ENCODE measurements at places on chromosomes 2 and 18. TPM values are rescaled to one million over a fixed set of nuclear protein-coding genes. Genes with fewer than 3 reads are reported as not detected.

- DNase-seq: no peak
- H3K36me3 ChIP-seq: peaks cover 14% of the 10 kb centered on the region
- peaks cover 61% of the 10 kb centered on the region for H3K27me3 ChIP-seq
- no peak within 1 kb of the TSS for H3K27ac ChIP-seq
Measured at GRCh38 chr18:904218-905090, at the start of gene ADCYAP1. Gene ADCYAP1 (plus strand): TSS chr18:904871. CDS start chr18:905387, 516 bp downstream.

- no peak for DNase-seq
- H3K27me3 ChIP-seq: peaks cover 5% of the 10 kb centered on the region
- peaks cover 24% of the 10 kb centered on the region for H3K4me1 ChIP-seq
Measured at GRCh38 chr2:231512222-231512621, 18.0 kb downstream of the NMUR1 start.

DNA sequence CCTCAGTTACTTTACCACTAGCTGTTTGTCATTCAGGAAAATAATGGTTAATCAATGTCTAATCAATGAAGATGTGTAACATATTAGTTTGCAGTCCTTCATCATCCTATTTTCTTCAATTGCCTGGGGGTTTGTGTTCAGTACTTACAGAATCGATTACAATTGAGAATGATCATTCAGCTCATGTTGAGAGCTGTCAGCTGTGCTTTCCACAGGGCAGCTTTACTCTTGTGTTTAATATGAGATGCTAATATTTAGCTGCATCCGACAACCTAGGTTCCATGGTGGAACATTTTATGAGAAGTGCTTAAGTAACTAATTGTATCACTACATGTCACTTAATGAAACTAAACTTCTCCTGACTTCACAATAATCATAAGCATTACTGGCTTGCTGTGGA is 191.9 kb downstream of the GRB14 start:
- H3K36me3 ChIP-seq: no peaks in the 10 kb centered on the region
- H3K4me3 ChIP-seq: no peak overlapping the region
- no peak for DNase-seq
- H3K27ac ChIP-seq: no peak overlapping the region
- H3K4me1 ChIP-seq: no peaks in the 10 kb centered on the region
- no peaks in the 10 kb centered on the region for H3K27me3 ChIP-seq

DNA sequence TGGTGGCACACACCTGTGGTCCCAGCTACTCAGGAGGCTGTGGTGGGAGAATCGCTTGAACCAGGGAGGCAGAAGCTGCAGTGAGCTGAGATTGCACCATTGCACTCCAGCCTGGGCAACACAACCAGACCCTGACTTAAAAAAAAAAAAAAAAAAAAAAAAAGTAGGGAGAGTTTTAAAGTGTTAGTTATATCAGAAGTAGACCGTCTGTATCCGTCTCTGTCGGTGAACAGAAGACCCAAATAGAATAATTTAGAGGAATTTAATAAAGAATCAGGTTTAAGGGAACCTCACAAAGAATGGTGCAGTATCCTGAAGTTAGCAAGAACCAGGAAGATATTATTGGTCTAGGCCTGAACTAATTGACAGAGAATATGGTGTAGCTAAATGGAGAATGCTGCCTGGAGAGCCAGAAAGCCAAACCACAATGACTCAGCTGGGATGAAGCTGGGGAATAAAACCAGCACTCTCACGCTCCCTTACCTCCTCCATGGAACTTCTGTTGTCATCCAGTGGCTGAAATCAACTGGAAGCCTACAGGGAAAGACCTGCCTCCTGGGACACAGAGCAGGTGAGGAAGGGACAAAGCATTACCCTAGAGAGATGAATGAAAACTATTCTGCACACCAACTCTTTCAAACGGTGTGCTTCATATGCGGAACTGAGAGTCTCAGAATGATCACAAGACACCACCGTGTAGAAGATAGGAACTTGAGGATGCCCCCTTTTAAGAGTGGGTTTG is 39.1 kb upstream of the PLEKHM3 start:
- no peaks in the 10 kb centered on the region for H3K36me3 ChIP-seq
- DNase-seq: no peak
- no peak overlapping the region for H3K4me3 ChIP-seq
- H3K27ac ChIP-seq: no peak overlapping the region
- H3K4me1 ChIP-seq: no peaks in the 10 kb centered on the region
- peaks cover 9% of the 10 kb centered on the region for H3K27me3 ChIP-seq

- H3K36me3 ChIP-seq: no peaks in the 10 kb centered on the region
- H3K4me1 ChIP-seq: no peaks in the 10 kb centered on the region
- DNase-seq: no peak
- H3K27ac ChIP-seq: no peak overlapping the region
- no peak overlapping the region for H3K4me3 ChIP-seq
Measured at GRCh38 chr2:227183657-227184367, 19.4 kb downstream of the COL4A3 start.

DNA sequence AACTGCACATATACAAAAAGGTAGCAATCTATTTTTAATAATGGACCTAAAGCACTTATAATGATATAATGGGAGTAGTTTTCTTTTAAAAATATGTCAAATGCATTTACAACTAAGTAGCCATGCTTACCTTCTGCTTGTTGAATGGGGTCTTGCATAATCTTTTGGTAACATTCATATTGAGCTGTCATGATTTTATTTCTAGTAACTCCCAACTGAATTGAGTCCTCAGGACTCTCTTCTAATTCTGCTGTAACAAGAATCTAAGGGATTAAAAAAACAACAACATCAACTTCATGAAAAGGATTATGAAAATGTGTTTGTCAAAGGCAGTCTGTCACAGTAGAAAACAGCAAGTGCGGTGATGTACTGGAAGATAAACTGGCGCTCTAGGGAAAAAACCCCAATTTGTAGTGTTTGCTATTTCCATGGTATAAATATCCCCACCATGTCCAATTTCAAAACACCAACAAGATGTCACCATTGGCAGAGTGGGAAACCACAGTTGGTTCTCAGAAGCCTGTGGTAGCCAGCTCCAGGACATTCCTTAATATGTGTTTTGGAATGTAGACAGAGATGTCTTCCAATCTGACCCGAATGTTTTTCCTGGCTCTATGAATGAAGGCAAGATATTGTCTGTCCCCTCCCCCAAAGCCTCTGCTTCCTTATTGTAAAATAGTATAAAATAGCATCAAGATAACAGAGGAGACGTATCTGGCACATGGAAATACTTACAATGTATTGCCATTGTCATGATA is 64.8 kb downstream of the CALCRL start:
- no peak overlapping the region for H3K27ac ChIP-seq
- H3K36me3 ChIP-seq: no peaks in the 10 kb centered on the region
- no peaks in the 10 kb centered on the region for H3K27me3 ChIP-seq
- DNase-seq: no peak
- no peak overlapping the region for H3K4me3 ChIP-seq

DNA sequence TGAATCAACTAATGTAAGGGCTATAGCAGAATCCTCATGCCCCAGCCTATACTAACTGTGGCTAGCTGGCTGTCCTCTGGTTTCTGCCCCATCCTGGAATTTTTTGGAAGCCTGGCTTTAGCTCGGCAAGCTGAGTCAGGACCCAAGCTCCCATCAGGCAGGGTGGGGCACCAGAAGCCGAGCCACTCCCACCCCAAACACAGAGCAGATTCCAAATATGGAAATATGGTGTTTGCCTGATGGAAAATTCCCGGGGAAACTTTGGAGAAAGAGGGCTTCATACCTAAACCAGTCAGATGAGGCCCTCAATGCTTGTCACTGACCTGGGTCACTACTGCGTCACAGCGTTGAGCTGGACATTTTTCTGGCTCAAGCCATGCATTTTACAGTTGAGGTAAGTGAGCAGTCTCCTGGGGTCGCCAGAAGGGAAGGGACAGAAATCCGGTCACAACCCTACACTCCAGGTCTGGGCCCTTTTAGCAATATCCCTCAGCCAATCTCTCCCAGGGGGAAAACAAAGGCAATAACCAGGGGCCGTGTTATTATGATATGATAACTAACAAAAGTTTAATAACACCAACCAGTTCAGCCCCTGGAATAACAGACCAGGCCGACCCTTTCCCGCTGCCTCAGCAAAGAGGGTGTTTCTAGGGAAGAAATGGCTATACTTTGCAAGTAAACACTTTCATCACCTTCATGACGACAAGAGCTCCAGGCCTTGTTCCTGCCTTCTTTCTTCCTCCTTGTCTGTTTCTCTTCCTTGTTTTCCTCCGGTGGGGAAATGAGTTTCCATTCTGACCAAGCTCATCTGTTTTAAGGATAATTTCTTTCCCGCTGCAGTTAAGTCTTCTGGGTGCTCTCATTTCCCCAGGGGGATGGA is 37.7 kb downstream of the PSD4 start:
- no peak overlapping the region for H3K4me3 ChIP-seq
- no peaks in the 10 kb centered on the region for H3K27me3 ChIP-seq
- no peaks in the 10 kb centered on the region for H3K36me3 ChIP-seq
- DNase-seq: no peak
- no peak overlapping the region for H3K27ac ChIP-seq

- H3K27me3 ChIP-seq: no peaks in the 10 kb centered on the region
- DNase-seq: no peak
- H3K27ac ChIP-seq: no peak overlapping the region
- no peak overlapping the region for H3K4me3 ChIP-seq
- no peaks in the 10 kb centered on the region for H3K36me3 ChIP-seq
Measured at GRCh38 chr2:223594831-223595230, 7.3 kb downstream of the SCG2 start.

DNA sequence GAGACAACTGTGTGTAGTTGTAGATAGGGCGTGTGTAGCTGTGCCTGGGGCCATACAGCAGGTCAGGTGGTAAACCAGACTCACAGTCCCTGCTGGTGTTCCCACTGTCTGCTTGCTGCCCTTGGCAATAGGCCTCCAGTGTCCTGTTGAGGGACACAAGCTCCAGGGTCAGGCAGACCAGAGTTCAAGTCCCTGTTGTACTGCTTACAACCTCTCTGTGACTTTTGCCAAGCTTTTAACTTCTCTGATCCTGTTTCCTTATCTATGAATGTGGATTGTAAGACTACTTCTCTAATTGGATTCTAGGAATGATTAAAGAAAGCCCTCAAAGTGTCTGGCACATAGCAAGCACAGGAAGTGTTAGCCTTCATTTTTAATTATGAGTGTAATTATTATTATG is 68.6 kb downstream of the MERTK start:
- no peaks in the 10 kb centered on the region for H3K36me3 ChIP-seq
- peaks cover 18% of the 10 kb centered on the region for H3K27me3 ChIP-seq
- H3K4me1 ChIP-seq: no peaks in the 10 kb centered on the region
- H3K4me3 ChIP-seq: no peak overlapping the region
- DNase-seq: no peak
- no peak overlapping the region for H3K27ac ChIP-seq

GRCh38 chr2:6506859-6507258 is 358.8 kb downstream of the CMPK2 start:
- H3K27ac ChIP-seq: no peak overlapping the region
- no peaks in the 10 kb centered on the region for H3K4me1 ChIP-seq
- no peaks in the 10 kb centered on the region for H3K27me3 ChIP-seq
- no peak overlapping the region for H3K4me3 ChIP-seq
- DNase-seq: no peak
- no peaks in the 10 kb centered on the region for H3K36me3 ChIP-seq

DNA sequence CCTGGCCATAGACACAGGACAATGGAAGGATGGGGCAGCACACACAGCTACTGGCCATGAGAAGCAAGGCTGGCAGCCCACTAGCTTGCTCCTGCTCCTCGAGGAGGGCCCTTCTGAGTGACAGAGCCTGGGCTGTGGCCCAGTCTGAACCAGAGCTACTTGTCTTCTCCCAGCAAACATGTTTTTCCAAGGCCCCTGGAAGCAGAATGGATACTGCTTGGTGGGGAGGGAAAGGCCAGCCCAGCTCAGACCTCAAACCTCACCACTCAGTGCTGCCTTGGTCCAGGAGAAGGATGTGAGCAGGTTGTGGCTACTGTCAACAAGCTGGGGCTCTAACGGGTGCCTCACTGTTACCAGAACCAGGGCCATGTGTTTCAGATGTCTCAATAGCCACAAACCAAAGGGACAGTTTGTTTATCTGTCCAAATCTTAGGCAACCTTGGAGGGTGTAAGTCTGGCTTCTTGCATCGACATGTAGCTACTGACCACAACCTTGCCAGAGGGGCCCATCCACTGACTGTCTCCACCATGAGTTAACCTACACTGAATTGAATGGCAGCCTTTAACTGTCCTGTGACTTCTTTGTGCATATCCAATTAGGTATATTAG is 98.6 kb downstream of the TGFA start:
- peaks cover 16% of the 10 kb centered on the region for H3K4me1 ChIP-seq
- H3K27me3 ChIP-seq: peaks cover 14% of the 10 kb centered on the region
- no peak overlapping the region for H3K4me3 ChIP-seq
- no peak overlapping the region for H3K27ac ChIP-seq

- DNase-seq: no peak
- H3K4me3 ChIP-seq: no peak overlapping the region
- H3K4me1 ChIP-seq: no peaks in the 10 kb centered on the region
- H3K27me3 ChIP-seq: peaks cover 10% of the 10 kb centered on the region
- no peaks in the 10 kb centered on the region for H3K36me3 ChIP-seq
- no peak overlapping the region for H3K27ac ChIP-seq
Measured at GRCh38 chr18:957829-958228, 53.2 kb downstream of the ADCYAP1 start.

DNA sequence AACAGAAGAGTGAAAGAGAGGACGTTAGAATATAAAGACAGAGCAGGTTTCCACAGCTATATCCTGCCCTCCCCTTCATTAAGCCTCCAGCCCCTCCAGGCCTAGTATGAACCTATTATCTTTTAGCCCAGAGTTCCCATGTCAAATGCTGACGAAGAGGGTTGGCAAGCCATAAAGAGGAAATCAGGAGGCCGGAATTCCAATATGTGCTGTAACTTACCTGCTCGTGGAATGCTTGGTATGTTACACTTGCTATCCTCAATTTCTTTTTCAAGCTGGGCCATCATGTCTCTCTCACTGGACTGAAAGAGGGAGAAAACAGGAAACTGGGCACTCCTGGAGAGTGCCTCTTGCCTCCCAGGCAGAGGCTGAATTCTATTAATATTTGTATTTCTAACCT is 264.1 kb downstream of the TRIB2 start:
- H3K27ac ChIP-seq: no peak overlapping the region
- no peak for DNase-seq
- no peak overlapping the region for H3K4me3 ChIP-seq
- H3K27me3 ChIP-seq: peaks cover 10% of the 10 kb centered on the region
- H3K4me1 ChIP-seq: no peaks in the 10 kb centered on the region

- peaks cover 18% of the 10 kb centered on the region for H3K4me1 ChIP-seq
- peaks cover 35% of the 10 kb centered on the region for H3K36me3 ChIP-seq
- DNase-seq: peak; percentile 6
- H3K4me3 ChIP-seq: no peak overlapping the region
- H3K27ac ChIP-seq: no peak overlapping the region
Measured at GRCh38 chr2:70988151-70988550, 6.5 kb downstream of the TEX261 start.

GRCh38 chr2:68340226-68341061 is 20.7 kb upstream of the CNRIP1 start:
- H3K4me1 ChIP-seq: no peaks in the 10 kb centered on the region
- DNase-seq: no peak
- H3K4me3 ChIP-seq: no peak overlapping the region

RGPD5 gene
- total RNA-seq: 16.1 TPM

ALPP gene
- not detected for total RNA-seq

MOGAT1 gene
- total RNA-seq: not detected

NAT8 gene
- total RNA-seq: not detected

RAD51AP2 gene
- not detected for total RNA-seq

SFTPB gene
- total RNA-seq: not detected

Measured in activated CD4-positive, alpha-beta memory T cell treated with anti-CD3 and anti-CD28 coated beads, Interleukin-2, amount 10 ng/mL, durations not matched to agents 7 days and 5 days (primary cell).